ENCODE measurements at places on chromosomes 7 and 10.
A peak's percentile ranks its signal among the peaks of the same experiment; 100 is the strongest.

DNA sequence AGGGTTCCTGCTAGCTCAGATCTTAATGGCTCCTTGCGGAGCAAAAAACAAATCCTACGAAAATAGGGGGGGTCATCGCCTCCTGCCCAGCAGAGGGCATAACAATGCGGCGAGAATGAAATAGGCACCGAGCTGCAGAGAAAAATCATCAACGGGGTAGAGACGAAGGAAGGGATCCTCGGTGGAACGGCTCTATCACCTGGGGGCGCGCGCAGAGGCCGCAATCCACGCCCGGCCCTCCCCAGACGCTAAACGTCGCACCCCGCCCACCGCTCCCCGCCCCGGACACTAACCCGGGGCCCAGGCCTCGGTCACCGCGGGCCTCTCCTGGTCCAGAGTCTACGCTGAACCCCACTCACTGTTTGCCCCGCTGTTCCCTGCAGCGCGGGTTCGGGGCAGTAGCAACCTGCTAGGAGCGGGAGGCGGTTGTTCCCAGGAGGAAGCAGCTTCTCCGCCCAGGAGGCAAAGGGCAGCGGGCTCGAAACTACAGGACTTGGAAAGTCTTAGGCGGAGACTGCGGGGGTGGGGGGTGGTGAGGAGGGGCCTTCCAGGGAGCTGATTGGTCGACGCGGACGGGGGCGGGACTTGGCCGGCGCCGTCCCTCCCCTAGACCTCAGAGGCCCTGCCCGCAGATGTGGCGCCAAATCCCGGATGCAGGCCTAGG, at the start of gene TCAF1:
Gene TCAF1, minus strand, starts transcription at position 509 of the 664 bp plus-strand sequence. CDS start 25,568 bp downstream, outside the sequence.
- peak; percentile 84 for DNase-seq

GRCh38 chr7:95723583-95724180, 48.7 kb upstream of the DYNC1I1 start:
- DNase-seq = no peak

GRCh38 chr7:137296576-137296975, 47.0 kb downstream of the PTN start:
- DNase-seq = no peak

GRCh38 chr7:50688226-50688590, 94.5 kb downstream of the GRB10 start:
- no peak for DNase-seq

DNA sequence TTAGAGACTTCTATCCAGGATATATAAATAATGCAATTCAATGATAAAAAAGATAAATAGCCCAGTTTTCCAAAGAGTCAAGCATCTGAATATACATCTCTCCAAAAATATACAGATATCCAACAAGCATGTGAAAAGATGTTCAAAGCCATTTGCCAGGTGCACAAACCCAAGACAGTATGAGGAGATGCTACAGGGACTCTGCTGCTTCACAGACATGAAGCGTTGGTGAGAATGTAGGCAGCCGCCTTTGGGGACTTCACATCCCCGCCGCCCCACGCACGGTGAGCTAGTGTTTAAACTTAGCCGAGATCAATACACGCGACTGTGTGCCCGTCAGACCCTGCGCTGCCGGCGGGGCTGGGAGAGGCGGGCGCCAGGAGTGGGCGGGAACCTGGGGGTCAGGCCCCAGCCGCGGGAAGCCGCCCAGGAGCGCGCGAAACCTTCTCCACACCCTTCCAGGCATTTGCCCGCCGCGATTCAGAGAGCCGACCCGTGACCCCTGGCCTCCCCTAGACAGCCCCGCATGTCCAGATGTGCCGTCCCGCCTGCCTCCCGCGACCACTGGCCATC, 927 bp upstream of the ALOX5 start:
- peak; percentile 25 for DNase-seq

- DNase-seq = no peak
Measured at GRCh38 chr10:47010036-47010435, 98.8 kb downstream of the PTPN20 start.

- no peak for DNase-seq
Measured at GRCh38 chr10:132291826-132292225, 15.9 kb downstream of the STK32C start.

GRCh38 chr7:66169616-66170015, 35.5 kb upstream of the TPST1 start:
- DNase-seq = no peak

GRCh38 chr10:101375076-101375475, 21.1 kb downstream of the BTRC start:
- no peak for DNase-seq

DNA sequence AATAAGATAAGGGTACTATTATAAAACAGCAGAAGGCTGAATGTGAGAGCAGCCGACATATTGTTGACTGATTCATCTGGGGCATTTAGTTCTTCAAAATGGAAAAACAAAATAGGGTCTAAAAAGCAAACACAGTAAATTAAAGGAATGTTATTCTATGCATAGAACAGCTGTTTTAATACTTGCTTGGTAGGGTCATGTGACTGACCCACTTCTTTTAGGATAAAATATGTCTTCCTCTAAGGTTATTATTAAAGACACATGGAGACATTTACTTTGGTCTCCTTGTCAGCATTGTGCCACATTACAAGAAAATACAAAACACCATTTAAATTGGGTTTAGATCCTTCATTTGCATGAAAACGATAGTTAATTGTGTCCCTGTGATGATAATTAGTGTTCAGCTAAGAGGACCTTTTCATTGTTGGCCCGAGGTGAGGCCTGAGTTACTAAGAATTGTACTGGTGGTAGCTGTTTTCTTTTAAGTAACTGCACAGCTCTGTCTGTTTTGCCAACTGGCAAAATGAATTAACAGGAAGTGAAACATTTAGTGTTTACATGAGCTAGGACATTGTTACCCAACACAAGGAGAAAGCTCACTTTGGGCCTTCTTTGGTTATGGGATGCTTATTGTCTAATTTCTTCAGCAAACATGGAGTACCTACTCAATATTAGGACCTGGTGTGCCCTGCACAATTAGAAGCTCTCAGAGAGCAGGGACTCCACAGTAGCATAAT, 764.4 kb downstream of the LRMDA start:
- DNase-seq = no peak

GRCh38 chr7:4726566-4726965, 44.5 kb downstream of the FOXK1 start:
- no peak for DNase-seq

DNA sequence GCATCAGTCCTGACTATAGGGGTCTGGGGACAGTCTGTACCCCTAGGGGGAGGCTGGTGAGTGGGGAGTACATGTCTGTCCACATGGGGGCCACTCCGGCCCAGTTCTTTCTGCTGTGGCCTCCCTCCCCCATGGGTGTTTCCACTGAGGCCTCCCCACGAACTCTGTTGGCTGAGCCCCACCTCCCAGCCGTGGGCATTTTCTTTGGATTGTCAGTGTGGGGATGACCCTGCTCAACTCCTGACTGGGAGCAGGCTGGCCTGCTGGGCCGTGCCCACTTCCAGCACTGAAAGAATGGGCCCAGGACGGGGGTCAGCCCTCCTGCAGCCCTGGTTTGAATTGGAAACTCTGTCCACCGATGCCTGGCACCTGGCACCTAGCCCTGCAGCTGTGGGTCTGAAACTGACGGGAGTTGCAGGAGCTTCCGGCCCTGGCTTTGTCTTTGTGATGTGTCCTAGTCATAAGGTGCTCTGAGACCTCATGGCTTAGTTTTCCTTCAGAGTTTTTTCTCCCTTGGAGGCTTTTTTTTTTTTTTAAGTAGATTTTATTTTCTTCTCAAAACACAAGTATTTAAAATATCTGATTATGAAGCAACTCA, 46.5 kb downstream of the LHPP start:
- no peak for DNase-seq

- no peak for DNase-seq
Measured at GRCh38 chr10:32033171-32033570, 23.1 kb downstream of the KIF5B start.

- no peak for DNase-seq
Measured at GRCh38 chr10:11177381-11177780, 159.7 kb downstream of the CELF2 start.

DNA sequence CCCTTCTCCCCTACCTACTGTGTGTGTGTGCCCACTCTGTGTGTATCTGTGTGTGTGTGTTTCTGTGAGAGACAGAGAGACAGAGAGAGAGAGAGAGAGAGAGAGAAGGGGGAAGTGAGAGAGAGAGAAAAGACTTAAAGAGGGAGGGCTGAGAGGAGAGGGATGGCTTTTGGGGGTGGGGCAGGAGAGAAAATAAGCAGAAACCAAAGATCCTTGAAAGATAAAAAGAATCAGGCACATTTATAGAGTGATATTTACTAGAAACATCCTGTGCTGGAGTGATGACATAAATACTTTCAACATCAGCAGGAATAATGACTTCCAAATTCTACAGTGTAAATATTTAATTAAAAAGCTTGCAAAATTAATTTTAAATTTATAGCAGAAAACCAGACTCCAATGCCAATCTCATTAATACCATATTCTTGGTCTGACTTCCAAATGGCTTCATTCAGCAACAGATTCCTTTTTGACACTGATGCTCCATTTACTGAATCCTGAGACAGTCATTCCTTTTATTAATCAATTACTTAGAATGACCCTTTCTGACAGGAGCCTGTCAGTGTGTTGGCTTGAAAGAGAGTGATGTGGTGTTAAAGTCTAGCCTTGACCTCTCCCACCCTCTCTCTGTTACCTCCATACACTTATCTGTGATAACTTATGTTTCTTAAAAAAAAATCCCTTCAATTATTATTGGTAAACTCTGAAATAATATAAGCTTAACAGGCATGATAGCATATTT, 41.7 kb upstream of the WNT2 start:
- DNase-seq = no peak

DNA sequence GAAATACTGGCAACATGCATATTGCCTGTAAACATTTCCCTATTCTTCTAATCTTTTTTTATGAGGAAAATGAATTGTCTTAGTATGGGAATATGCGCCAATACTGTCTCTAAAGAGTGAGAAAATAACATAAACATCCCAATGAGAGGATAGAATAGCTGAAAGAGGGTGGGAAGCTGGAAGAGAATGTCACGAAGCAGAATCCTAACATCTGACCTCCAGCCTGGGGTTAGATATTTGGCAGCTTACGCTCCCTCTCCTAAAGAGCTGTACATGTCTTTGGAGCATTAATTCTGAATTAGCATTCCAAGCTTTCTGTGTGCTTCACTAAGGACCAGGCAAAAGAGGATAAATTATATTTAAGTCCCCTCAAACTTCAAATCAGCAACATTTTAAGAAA, 31.6 kb upstream of the SLC16A12 start:
- no peak for DNase-seq

DNA sequence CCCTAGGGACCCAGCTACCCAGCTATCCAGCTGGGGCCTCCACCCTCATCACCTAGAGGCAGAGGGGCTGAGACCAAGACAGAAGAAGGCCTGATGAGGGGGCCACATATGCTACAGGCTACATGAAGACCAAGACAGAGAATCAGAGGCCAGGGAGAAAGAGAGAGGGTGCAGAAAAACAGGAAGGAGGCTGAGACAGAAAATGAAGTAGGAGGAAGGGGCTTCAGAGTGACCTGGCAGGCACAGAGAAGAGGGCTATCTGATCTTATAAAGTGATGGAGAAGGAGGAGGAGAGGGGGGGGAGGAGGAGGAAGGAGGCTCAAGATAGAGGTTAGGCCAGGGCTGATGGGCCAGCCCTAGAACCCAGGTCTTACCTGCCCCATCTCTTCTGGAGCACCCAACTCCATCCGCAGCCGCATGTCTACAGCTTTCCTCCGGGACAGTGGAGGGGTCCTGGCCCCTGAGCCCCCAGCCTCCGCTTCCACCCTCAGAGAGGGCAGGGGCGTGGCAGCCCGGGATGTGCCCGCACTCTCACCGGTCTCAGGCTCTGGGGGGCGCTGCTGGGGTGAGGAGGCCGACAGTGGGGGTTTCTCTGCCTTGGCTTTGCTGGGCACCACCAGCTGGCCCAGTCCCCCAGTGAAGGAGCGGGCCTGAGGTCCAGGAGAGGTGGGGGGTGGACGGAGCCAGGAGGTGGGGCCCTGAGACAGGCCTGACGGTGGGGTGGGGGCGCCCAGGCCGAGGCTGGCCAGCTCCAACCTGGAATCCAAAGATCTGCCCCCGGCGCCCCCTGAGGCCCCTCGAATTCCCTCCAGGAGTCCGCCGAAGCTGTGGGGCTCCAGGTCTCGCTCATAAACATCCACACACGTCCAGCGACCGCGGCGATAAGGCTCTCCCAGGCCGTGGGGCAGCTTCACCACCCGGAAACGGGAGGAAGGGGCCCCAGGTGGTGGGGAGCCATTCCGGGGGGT, 1.8 kb downstream of the TSC22D4 start:
- DNase-seq = peak; percentile 17

DNA sequence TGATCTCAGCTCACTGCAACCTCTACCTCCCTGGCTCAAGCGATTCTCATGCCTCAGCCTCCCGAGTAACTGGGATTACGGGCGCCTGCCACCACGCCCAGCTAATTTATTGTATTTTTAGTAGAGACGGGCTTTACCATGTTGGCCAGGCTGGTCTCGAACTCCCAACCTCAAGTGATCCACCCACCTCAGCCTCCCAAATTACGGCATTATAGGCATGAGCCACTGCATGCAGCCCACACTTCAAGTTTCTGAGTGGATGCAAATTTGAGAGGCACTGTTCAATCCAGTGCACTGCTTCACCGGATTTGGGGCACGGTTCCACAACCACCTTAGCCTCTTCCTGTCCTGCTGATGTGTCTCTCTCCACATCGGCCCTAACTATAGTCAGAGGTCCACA, 16.5 kb downstream of the CNPY1 start:
- DNase-seq = no peak

DNA sequence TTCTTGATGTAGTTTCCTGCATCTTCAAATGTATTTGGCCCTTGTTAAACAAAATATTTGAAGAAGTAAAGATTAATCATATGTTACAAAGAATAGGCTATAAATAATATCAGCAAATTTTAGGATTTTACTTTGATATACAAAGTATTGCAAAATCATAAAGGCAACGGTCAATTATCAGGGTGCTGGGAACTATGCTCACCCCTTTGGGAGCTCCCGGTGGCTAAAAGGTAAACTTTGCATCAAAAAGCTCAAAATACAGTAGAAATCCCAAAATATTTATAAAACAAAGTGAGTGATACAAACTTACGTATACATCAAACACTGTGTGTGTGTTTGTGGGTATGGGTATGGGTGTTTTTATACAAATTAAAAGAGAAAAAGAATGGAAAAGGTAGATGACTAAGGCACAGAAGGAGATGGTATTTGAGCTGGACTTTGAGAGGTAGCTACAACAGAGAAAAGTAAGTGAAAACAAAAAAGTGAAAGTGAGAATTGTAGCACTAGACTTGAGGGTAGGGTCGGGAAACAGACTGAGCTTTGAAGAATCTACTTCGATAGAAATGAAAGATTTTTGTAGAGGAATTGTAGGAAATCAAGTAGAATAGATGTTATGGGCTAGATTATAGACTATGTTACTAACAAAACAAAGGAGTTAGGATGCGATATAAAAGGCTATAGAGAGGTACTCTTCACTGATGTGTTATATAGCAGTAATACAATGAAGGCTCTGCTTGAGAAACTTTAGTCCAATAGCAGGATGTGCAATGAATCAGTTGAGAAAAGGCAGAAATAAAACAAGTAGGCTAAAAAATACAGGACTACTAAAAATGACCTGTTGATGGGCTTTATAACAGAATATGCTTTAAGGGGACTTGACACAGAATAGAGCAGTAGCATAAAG, 52.8 kb downstream of the GNAT3 start:
- no peak for DNase-seq

- no peak for DNase-seq
Measured at GRCh38 chr7:103391150-103391549, 43.7 kb downstream of the PSMC2 start.

Measured in activated effector memory CD4-positive, alpha-beta T cell treated with Interleukin-2 at 50 U/mL for 16 hours (primary cell).